Hippocampal formation (tissue), 2 donors: ENCODE measurements at places on chromosomes 7 and 10.
A peak's percentile ranks its signal among the peaks of the same experiment; 100 is the strongest.

- no peak for DNase-seq
These were observed 71.4 kb downstream of the LRMDA start for GRCh38 chr10:75502838-75503237.

DNA sequence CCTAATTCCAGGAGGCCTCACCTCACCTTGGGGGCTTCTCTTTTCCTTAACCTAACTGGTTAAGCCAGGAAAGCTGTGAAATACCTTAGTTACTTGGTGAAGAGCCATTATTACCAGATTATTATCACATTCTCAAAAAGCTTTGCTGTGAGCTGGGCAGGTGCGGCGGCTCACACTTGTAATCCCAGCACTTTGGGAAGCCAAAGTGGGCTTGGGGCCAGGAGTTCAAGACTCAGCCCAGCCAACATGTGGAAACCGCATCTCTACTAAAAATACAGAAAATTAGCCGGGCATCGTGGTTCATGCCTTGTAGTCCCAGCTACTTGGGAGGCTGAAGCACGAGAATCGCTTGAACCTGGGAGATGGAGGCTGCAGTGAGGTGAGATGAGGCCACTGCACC lies 102.4 kb upstream of the KLF6 start:
- no peak for DNase-seq

DNA sequence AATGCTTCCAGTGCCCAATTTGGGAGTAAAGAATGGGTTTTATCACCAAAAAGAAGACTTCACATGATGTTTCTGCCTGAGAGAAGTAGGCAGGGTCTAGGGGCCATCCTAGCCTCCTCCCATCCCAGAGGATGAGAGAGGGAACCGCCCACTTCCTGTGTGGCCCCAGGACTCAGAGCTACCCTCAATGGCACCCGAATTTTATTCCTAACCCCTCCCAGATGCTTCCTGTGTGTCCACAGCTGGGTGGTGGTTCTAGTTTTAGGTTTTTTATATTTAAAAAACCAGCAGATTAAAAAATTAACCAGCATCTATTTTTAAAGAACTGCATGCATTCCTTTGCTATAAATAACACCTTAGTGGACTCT lies 583.5 kb downstream of the PTPRN2 start:
- DNase-seq, result no peak

- no peak for DNase-seq
These were observed 72.1 kb downstream of the PRSS58 start for GRCh38 chr7:142185801-142186200.

- DNase-seq, result no peak
These were observed 1.1 kb downstream of the NANOS1 start for GRCh38 chr10:119030421-119031250.

DNA sequence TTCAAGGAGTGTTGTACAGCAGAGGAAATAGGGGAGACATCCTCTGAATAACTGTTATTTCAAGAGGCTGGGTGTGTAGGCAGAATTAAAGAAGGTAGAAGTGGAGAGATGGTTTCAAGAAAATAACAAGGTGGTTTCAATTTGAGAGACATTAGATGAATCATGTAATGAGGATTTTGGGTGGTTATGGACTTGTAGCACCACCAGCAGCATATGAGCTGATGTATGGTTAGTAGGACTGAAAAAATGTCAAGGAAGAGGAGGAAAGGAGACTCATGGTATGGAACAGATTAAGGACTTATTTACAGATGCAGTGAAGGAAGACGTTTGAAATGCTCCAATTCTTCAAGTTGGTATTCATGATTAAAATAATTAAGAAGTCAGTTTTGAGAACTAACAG lies 166.2 kb downstream of the EXOC4 start:
- DNase-seq, result no peak

DNA sequence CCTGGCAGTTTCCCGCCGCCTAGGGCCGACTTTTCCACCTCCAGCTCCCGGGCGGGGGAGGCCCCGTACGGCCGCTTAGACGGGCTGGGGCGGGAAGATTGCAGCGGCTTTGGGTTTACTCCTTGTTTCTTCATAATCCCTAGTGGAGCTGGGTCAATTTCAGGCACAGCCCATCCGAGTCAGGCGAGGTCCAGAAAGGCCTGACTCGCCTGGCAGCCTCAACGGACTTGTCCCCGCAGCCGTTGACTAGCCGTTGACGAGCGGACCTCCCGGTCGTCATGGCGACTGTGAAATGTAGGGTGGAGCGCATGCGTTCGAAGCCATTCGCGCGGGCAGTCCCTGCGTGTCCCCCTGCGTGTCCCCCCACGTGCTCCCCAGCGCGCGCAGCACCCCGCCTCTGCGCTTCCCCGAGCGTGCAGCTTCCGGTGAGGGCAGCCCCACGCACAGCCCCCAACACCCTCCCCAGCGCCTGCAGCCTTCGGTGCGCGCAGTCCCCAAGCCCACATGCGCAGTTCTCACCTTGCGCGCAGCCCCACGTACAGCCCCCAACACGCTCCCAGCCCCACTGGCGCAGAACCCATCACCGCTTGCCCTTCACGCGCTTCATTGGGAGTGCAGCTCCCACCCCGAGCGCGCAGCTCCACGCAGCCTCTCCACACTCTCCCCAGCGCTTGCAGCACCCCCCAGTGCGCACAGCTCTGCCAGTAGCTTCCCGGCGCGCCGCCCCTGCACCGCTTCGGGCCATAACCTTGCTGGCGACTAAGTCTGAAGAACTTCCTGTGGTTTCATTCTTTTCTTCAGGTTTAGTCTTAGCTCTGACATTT lies 67.8 kb downstream of the TBX20 start:
- DNase-seq, result peak; percentile 24
